Sciatic nerve (tissue), 2 donors: ENCODE measurements at places on chromosomes 3 and 15. TPM values are rescaled to one million over a fixed set of nuclear protein-coding genes. Genes with fewer than 3 reads are reported as not detected.

GRCh38 chr15:90840954-90841353 is 27.4 kb upstream of the FURIN start:
- no peak for DNase-seq

Gene KLHL40
- total RNA-seq, result 0.13 TPM

GRCh38 chr15:81950841-81951414 is 94.9 kb downstream of the MEX3B start:
- DNase-seq, result no peak

Gene GOLGA6L4
- 9.4 TPM for total RNA-seq

Gene WNT7A
- total RNA-seq, result not detected

Gene CPEB1
- total RNA-seq, result 27.1 TPM

- DNase-seq, result no peak
Measured at GRCh38 chr3:33006081-33006480, 54.6 kb downstream of the CCR4 start.

Gene C3orf20
- 0.18 TPM for total RNA-seq

Gene ANP32A
- total RNA-seq, result 90.3 TPM

DNA sequence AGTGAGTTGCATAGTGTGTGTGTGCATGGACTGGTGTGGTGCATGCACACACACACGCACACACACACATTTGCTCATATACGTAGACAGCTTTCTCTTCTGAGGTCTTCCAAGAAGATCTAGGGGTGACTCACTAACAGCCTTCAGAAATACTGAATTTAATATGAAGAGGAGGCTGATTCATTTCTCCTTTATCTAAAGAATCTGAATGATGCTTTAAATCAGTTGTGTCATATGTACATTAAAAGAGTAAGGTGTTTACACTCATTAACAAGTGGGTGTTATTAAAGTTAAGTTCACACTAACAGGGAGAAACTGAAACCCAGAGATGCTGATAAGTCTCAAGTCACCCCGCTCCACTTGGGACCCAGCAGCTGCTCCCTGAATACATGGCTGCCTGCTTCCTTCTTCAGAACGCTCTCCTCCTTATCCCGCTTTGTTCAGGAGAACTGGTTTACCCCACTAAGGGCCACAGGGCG is 22.0 kb downstream of the TMPRSS7 start:
- DNase-seq, result no peak

- no peak for DNase-seq
Measured at GRCh38 chr3:40979962-40980361, 219.3 kb upstream of the CTNNB1 start.

DNA sequence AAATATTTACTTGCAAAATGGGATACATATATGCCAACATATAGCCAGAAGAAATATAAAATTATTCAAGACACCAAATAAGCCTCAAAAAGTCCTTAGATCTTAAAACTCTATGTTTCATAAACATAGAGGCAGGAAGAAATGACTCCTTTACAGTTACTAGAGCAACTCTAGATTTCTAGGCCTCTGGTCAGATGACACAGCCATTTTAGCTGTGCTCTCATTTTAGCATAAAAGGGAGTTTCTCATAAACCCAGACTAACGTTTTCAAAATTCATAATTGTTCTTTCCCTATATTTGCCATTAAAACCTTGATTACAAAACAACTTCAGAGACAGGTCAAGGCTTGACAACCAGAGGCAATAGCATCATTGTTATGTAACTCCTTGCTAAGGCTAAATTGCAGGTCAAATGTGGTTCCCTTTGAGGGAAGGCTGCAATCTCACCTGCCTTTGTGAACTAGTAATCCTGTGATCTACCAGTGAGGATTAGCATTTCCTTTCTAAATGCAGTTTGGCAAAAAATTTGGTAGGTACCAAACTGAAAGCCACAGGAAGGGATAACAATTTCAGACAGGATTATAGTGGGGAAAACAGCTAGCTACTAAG is 8.2 kb downstream of the THOC7 start:
- no peak for DNase-seq

DNA sequence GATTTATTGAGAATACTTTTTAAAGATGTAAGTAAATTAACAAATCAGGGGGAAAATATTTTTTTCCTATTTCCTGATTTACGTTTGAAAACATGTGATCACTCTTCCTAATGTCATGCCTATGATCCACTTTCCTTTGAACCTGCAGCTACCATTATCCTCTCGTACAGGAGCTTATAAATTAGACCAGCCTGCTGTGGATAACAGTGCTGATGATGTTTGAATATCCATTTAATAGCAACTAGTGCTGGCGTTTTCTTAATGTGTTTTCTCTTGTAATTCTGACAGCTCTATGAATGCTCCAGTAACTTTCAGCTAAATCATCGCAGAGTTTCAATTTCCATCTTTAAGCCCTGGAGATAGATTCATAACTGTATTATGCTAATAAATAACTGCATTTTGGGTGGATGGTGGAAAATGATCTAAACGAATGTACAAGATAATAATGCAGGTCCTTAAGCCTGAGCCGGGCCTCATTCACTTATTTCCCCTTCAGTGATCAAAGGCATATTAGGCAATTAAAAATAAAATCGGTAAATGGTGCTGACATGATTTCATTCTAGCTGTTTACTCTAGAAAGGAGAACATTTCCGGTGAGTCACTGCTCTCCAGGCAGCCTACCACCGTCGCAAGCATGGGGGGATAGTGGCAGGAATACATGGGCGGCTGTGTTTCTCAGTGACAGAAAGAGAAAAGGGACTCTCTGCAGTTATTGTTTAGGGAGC is 58.5 kb upstream of the SLC24A5 start:
- DNase-seq, result no peak
